Aortic smooth muscle cell (primary cell): ENCODE measurements at places on chromosomes 11 and 22. TPM values are rescaled to one million over a fixed set of nuclear protein-coding genes. Genes with fewer than 3 reads are reported as not detected.

SCUBE2 gene
- 1.5 and 5.5 TPM in 2 replicates for total RNA-seq

CCDC89 gene
- total RNA-seq, result 5.8 and 6.0 TPM in 2 replicates

MAML2 gene
- total RNA-seq, result 7.5 and 10.1 TPM in 2 replicates

FAM180B gene
- not detected in 2 replicates for total RNA-seq

FAM227A gene
- total RNA-seq, result 1.1 and 1.8 TPM in 2 replicates

NLRP14 gene
- 0.37 and 0.92 TPM in 2 replicates for total RNA-seq

OR52B6 gene
- total RNA-seq, result not detected in 2 replicates

MUC5AC gene
- total RNA-seq, result under 0.01 TPM in 1 of 2 replicates, not detected in the other

CTSF gene
- total RNA-seq, result 8.1 and 8.6 TPM in 2 replicates

TESMIN gene
- total RNA-seq, result 0.13 and 0.75 TPM in 2 replicates

DDIAS gene
- total RNA-seq, result 1.9 and 3.7 TPM in 2 replicates

NFAM1 gene
- under 0.01 TPM in 1 of 2 replicates, not detected in the other for total RNA-seq

LRRC56 gene
- 0.25 and 0.53 TPM in 2 replicates for total RNA-seq
